ENCODE measurements at places on chromosomes 2 and 18. TPM values are rescaled to one million over a fixed set of nuclear protein-coding genes. Genes with fewer than 3 reads are reported as not detected.

Gene HOXD13
- not detected for total RNA-seq

- no peak for DNase-seq
Measured at GRCh38 chr2:10897956-10898355, 13.8 kb upstream of the KCNF1 start.

- no peak for DNase-seq
Measured at GRCh38 chr18:7958897-7959146, 391.7 kb downstream of the PTPRM start.

DNA sequence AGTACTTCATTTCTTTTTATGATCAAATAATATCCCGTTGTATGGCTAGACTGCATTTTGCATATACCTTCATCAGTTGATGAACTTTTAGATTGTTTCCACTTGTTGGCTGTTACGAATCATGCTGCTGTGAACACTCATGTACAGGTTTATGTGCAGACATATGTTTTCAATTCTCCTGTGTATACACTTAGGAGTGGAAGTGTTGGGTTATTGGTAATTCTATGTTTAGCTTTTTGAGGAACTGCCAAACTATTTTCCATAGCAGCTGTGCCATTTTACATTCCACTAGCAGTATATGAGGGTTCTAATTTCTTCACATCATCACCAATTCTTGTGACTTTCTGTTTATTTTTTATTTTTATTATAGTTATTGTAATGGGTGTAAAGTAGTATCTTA, 32.1 kb upstream of the LCLAT1 start:
- DNase-seq: no peak

GRCh38 chr18:22342625-22343024, 75.1 kb downstream of the CTAGE1 start:
- peak; percentile 73 for DNase-seq

DNA sequence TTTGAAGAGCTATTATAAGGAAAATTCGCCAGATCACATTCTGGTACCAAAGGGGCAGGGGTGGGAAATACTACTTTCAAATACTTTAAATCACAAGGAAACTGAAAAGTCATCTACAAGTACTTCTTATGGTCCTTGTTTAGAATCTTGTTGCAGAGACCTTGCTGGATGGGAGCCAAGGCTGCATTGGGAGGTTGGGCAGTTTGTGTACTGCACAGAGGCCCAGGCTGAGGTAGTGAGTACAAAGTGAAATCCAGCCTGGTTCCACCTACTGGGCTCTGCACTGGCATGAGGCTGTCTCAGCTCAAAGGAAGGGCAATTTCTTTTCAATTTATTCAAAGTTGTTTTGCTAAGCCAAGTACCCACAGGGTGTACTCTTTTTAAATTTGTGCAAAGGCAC, 140.3 kb upstream of the DLX2 start:
- peak; percentile 59 for DNase-seq

GRCh38 chr18:78622251-78622906, 357.2 kb upstream of the SALL3 start:
- no peak for DNase-seq

- DNase-seq: no peak
Measured at GRCh38 chr2:218863021-218863520, 3.5 kb downstream of the WNT6 start.

- DNase-seq: peak; percentile 4
Measured at GRCh38 chr18:79944746-79945117, 6.7 kb downstream of the SLC66A2 start.
